ENCODE measurements at places on chromosomes 2 and 18.

DNA sequence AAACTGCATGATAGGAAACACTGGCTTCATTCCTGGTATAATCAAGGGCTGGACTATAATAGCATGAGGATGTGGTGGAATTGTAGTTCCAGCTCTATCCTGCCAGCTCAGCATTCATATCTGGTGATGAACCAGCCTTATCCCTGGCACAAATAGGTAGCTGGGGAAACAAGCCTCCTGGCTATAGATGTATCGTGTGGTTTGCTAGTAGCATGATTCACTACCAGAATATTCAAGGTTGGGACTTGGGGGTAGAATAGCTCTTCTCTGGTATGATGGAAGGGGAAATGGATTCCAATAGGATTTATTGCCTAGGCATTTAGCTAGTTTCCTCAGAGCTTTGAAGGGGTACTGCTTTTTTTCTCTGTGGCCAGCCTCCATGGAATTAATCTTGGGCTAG is 532.8 kb downstream of the FBXO15 start:
- DNase-seq: no peak

- no peak for DNase-seq
These were observed 205.2 kb upstream of the HDAC4 start for GRCh38 chr2:239605976-239606375.

GRCh38 chr2:181517685-181518301 is 60.6 kb downstream of the ITGA4 start:
- DNase-seq: no peak

DNA sequence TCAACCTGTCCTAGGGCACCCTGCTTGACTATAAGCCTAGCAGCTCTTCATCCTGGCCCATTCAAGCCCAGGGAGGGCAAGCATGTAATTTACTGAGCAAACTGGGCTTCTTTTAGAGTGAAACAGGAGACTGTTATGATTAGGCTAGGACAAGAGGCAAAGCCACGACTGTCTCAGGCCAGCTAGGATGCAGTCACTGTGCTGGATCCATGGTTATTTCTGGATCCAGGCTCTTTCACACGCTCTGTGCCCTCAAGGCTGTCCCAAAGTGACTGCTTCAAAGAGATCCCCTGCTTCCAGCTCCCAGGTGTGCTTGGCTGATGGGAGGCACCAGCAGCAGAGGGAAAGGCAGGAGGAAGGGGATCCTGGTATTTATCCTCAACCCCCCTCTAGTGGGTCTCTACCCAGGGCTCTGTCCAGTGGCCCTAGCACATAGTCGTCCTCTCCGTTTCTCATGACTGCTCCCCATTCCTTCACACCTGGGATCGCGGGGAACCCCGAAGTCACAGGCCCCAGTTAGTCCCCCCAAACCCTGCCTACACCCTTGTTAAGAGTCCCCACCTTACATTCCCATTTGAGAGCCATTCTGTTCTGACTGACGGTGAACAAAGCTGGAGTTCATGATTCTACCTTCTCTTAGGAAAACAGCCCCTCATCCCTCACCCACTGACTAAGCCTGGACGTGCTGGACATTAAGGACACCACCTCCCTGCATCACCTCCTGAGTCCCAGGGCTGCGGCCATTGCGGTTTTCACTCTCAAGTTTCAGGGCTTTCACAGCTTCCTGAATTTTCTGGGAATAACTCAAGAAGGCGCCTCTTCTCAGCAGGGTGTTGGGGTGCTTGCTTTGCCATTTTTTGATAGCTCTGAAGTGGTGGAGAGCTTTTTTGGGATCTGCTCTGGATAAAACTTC is 63.2 kb downstream of the POLR1A start:
- no peak for DNase-seq

GRCh38 chr18:34704823-34705222 is 5.3 kb upstream of the DTNA start:
- no peak for DNase-seq

DNA sequence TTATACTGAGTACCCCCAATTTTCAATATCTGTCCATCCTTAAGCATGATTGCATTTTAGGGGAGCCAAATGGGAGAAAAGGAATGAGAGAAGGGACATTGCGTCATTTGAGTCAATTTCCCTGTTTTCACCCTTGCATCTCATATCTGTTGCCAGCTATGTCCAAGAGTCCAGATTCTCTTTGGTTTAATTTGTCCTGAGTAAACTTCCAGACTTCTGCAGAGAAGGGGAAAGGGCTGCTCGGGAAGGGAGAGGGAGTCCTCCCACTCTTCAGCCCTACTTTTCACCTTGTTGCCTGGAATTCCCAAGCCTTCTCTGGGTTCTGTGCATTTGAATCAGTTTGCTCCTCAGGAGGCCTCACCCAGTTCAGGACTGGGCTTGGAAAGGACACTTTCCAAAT is 16.5 kb downstream of the GREB1 start:
- no peak for DNase-seq

DNA sequence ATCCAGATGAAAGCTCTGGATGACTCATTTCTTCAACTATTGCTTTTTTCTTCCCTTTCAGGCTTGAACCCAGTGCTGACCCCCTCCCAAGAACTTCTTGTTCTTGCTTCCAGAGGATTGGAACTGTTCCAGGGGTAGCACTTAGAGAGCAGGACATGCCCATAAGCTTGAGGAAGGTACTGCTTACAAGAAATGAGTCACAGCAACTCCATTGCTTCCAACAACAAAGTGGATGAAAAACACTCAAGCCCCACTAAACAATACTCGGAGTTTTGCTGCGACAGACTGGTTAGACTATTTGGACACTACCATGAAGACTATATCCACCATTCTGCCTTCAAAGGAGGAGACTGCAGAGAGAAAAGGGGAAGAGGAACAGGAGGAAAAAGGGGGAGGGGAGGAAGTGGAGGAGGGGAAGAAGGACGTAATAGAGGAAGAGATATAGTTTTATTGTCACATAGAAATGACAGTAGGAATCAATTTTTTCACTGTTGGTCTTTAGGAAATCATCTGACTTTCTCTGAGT is 1.6 kb upstream of the EPC2 start:
- DNase-seq: no peak

DNA sequence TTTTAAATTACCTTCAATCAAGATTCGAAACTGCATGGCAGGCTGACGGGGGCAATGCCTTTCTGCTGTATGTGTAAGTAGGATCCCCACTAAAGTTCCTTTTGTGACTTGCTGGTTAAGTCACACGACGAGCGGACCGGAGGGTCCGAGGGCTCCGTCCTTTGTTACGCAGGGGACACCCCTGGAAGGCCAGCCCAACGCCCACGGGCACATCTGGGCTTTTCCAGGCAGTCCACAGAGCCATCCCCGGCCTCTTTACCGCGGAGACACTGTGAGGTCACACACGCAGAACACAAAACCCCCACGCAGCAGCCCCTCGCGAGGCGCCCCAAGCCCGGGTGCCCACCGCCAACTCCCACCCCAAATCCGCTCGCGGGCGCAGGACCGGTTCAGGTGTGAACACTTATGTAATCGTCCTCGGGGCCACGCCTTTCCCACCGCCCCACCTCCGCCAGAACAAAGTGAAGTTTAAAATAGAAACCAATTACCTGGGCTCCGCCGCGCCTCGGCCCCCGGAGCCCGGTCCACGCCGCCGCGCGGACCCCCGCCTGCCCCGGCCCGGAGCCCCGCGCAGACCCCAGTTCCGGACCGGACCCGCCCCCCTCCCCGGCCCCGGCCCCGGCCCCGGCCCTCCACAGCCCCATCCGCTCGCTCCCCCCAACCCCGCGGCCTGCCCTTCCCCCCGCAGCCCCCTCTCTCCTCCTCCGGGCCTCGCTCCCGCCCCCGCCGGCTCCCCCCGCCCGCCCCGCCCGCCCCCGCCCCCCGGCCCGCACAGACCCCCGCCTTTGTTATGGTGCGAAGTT is 4.2 kb downstream of the ZNF516 start:
- DNase-seq: no peak

DNA sequence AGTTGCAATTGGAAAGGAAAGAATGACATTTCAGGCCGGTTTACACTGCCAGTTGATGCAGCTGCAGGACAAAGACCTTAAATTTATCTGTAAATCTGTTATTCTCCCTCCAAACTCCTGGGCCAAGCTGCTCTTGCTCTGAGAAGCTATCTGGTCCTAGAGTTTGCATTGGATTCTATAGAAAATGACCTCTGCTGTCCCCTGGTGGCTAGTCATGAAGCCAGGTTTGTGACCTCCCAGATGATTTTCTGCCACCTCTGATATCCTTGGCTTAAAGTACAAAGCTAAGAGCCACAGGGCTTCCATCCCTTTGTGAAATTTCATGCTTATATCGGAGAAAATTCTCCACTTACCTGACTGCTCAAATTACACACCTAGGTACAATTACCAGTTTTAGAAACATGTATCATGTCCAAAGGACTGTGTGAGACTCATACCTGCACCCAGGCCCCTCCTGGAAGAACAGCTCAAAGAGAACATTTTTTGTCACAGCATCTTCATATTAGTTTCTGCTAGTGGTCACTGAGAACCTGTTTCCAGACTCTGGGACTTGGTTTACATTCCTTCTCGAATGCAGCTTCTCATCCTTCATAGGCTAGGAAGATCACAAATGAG is 28.9 kb upstream of the IER3IP1 start:
- peak; percentile 9 for DNase-seq

GRCh38 chr2:46925474-46926351 is 10.1 kb upstream of the MCFD2 start:
- DNase-seq: no peak

DNA sequence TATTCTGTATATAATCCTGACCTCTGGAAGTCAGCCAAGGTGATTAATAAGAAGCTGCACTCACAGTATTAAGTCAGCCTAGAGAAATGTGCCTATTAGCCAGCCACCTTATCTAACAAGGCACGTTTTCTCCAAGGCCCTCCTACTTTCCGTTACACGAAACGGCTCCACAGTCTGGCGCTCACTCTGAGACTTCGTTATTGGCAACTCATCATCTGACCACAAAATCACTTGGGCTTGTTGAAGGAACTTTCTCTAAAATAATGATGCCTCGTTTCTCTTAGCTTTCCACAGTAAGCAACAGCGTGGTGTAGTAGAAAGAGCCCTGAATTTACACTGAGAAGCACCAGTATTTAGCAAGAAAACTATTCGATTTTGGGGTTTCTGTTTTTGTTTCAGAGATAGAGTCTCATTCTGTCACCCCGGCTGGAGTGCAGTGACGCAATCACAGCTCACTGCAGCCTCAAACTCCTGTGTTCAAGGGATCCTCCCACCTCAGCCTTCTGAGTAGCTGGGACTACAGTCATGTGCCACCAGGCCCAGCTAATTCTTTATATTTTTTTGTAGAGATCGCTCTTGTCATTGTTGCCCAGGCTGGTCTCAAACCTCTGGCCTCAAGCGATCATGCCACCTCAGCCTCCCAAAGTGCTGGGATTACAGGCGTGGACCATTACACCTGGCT is 53.6 kb upstream of the SLC14A1 start:
- DNase-seq: peak; percentile 47

DNA sequence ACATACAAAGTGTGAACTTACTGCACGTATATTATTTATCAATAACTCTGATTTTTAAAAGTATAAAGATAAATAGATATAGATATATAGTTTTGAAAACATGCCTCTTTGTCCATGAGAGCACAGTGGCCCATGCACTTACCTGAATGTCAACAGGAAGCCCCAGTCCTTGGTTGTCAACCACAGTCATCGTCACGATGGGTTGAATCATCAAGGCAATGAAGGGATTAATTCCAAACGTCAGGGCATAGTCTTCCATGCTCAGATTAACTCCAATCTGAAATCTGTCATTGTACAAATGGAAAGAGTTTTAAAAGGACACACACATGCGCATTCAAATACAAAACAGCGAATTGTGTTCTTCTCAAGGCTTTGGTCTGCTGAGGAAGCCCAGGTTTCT is 15.5 kb downstream of the SCYGR4 start:
- DNase-seq: no peak

DNA sequence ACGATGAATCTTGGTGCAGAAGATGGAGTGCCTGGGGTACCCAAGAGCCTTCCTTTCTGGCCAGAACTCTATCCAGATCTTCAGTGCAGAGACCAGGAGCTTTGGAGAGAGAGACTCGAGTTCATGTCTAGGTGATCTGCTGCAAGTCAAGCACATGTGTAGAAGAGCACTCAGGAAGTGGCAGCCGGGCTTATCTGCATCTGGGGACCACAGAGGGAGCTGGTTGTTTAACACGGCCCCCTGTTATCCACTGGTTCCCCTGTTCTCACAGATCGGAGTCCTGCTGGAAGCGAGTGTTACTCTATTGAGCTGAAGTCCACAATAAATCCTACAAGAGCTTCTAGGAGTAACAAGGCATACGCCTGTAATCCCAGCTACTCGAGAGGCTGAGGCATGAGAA is 128.3 kb downstream of the ACOXL start:
- no peak for DNase-seq

DNA sequence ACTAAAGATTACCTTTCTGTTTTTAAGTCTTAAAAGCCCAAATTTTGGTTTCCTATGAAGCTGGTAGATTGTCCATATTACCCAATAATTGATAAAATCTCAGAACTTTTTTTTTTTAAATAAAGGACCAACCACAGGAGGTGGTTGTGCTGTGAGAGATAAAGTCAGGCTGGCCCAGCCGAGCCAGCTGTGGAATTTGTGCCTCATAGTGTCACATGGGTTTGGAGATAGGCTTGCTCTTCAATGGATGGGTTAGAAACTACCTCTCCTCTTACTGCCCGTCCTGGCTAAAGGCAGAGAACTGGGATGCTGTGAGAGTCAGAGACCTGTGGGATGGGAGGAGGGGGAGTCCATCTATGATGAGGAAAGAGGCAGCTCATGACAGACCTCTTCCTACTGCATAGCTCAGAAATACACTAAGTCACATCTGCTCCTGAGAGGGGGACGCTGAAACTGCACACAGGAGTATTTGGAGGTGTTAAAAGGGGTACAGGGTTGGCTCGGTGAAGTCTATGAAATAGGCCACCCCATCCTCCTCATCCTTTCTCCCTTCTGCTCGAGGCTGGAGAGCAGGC is 99.7 kb upstream of the MGAT4A start:
- no peak for DNase-seq

DNA sequence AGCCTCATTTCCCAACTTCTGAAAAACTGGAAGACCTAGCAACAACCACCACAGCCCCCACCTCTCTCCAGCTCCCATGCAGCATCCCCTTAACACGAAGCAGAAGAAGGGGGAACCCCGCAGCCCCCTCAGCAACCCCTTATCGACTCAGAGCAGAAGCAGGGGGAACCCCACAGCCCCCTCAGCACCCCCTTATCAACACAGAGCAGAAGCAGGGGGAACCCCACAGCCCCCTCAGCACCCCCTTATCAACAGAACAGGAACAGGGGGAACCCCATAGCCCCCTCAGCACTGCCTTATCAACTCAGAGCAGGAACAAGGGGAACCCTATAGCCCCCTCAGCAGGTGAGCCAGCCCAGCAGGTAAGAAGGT is 6.7 kb downstream of the SLC66A2 start:
- DNase-seq: no peak

- no peak for DNase-seq
These were observed 102.1 kb downstream of the MYOM1 start for GRCh38 chr18:3117493-3118192.
